ENCODE measurements at places on chromosomes 16 and 17.

DNA sequence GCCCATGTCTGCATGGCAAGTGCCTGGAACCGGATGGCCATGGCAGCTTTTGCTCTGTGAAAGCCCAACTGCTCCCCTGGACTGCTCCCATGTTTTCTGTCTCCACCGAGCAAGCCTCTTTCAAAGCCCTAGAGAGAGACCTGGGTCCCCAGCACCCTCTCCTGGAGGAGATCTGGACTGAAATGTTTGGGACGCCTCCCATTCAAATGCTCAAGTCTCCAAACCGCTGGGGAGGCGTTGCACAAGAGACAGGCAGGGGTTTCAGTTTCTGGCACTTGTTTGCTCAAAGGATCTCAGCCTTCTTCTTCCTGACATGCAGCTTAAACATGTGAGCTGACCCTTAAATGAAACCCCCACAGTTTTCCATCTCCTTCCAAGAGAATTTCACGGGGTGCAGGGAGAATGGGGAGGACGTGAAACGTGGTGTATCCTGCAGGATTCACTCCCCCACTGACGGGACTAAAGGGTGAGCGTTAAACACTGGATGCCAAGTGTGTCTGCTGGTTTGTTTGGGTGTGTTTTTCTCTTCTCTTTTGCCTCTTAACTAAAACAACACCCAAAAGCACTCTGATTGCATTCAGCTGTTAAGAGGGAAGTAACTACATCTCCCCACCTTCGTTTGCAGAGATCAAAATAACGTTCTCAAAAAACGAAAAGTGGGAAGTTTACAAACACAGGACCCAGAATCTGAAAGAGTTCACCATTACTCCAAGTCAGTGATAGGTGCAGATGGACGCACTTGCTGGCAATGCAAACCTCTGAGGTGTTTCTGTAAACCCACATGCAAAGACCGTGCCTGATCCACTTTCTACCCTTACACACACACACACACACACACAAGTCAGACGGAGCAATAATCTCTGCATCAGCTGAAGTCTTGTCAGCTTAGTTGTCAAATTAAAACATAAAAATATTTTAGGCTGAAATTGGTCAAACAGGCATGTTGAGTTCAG is 256.9 kb downstream of the C16orf95 start:
- no peak for DNase-seq

GRCh38 chr16:74071996-74072535 is 224.5 kb upstream of the PSMD7 start:
- DNase-seq: no peak

- DNase-seq: no peak
Measured at GRCh38 chr17:12104831-12105230, 84.2 kb downstream of the MAP2K4 start.

GRCh38 chr16:22684574-22685458 is 129.1 kb upstream of the HS3ST2 start:
- no peak for DNase-seq

DNA sequence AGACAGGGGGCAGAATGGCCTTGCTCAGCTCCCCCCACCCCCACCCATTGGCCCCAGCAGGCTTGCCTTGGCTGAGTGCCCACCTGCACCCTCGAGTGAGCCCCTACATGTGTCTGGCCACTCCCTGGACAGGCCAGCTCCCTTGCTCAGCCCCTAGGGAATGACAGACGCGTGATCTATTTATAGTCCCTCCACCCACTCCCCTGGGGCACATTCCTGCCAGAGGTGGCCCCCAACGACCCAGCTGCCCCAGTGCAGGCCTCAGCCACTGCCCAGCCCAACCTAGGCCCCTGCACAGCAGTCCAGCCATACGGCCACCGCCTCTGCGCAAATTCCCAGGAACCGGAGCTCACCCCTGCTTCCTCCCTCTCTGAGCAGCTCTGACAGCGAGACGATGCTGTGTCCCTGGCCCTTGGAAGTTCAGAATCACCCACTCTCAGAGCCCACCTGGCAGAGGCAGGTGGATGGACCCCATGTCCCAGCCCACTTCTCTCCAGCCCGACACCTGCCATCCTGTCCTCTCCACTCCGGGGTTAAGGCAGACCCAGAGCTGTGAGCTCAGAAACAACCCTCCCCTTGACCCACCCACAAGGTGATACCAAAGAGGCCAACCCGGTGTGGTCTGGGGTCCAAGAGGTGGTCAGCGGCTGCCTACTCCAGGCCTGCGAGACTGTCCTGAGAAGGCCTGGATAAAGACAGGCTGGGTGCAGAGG is 11.5 kb upstream of the P2RX1 start:
- DNase-seq: no peak

DNA sequence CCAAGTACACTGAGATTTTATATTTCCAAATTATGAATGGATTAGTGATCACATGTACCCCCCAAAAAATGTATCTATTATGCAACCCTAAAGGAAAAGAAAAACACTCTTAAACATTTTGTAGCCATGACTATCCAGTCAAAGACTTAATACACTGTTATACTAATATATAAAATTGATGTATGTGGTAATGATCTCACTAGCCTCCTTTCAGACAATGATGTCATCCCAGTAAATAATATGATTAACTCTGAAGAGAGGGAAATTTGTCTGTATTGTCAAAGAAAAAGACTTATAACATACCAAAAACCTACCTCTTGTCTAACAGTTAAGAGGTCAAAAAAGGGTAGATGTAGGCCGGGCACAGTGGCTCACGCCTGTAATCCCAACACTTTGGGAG is 80.7 kb downstream of the USP32 start:
- no peak for DNase-seq

DNA sequence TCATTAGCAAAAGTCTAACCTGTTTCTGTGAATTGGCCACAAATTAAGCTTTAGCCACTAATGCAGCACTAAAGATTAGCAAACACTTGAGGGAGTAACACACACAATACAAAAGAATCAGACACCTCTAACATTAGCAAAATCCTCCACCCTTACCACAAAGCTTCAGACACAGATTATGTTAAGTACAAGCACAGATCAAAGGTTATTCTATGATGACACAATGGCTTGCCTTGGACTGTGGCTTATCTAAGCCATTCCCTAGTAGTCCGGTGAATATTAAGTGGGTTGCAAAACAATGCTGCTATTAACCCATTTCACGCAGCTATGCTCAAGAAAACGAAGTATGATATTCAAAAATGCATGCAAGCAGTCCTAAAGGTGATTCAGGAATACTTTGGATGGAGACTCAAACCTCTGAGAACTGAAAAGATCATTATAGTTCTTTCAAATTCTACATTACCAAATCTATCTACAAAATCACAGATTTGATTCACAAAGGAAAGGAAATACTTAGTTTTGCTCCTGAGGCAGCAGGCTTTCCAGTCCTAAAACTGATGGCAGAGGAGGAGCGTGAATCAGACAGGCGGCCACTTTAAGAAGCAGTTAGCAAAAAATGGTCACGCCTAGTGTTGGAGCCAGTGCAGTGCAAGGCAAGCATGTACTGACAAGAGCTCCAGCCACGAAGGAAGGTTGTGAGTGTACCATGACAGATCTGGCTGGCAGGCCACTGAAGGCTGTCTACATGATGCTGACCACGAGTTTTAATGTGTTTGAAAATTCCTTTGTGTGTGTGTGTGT is 67.2 kb downstream of the PARN start:
- no peak for DNase-seq

GRCh38 chr16:28538733-28539596 is at the start of gene NUPR1:
Gene NUPR1 (minus strand): TSS chr16:28538974. CDS start chr16:28538907, 67 bp downstream.
- no peak for DNase-seq

- no peak for DNase-seq
Measured at GRCh38 chr16:69260019-69260418, 51.1 kb upstream of the VPS4A start.

- no peak for DNase-seq
Measured at GRCh38 chr17:37766971-37767370, 22.1 kb upstream of the HNF1B start.

DNA sequence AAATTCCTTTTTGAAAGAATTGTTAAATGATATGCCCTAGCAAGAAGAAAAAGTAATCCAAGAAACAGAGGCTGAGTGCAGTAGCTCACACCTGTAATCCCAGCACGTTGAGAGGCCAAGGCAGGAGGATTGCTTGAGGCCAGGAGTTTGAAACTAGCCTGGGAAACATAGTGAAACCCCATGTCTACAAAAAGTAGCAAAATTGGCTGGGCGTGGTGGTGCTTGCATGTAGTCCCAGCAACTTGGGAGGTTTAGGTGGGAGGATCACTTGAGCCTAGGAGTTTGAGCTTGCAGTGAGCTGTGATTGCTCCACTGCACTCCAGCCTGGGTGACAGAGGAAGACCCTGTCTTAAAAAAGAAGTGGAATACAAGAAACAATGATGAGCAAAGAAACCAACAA is 56.1 kb downstream of the NT5M start:
- no peak for DNase-seq

DNA sequence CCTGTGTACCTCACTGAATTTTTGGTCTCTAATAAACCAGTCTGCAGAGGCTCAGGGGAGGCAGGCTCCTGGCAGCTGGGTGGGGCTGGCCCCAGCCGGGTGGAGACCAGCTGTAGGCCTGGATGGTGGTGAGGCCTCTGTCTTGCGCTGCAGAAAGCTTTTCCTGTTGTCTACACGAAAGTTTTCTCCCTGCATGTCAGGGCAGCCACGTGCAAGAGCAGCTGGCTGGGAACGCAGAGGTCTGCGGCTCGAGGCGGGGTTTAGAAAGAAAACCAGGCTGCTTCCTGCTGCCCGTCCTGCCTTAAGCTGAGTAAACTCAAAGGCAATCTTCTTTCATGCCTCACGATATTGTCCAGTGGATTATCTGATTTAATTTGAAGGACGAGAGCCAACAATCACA is 2.4 kb downstream of the SERPINF1 start:
- DNase-seq: no peak

DNA sequence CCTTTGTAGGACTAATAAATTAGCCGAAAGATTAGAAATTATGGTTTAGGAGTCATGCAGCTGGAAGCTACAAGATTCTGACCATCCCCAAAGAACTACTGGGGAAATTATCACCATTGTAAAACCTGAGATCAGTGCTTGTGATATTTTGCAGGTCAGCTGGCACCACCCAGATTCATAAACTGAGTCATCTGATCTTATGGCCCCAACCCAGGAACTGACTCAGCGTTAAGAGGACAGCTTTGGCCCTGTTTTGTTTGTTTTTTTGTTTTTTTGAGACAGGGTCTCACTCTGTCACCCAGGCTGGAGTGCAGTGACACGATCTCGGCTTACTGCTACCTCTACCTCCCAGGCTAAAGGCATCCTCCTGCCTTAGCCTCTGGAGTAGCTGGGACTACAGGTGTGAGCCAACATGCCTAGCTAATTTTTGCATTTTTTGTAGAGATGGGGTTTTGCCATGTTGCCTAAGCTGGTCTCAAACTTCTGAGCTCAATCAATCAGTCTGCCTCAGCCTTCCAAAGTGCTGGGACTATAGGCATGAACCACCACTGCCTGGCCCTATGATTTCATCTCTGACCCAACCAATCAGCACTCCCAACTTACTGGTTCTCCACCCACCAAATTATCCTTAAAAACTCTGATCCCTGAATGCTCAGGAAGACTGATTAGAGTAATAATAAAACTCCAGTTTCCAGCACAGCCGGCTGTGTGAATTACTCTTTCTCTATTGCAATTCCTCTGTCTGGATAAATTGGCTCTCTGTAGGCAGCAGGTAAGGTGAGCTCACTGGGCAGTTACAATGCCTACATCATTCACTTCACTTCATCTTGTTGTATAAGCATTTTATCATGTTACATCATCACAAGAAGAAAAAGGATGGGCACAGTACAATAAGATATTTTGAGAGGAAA is 79.4 kb upstream of the KSR1 start:
- DNase-seq: peak; percentile 23

- no peak for DNase-seq
Measured at GRCh38 chr17:77019893-77020379, 120.8 kb upstream of the SEC14L1 start.

GRCh38 chr16:90057738-90058173 is 19.4 kb downstream of the PRDM7 start:
- DNase-seq: peak; percentile 28

GRCh38 chr16:77416939-77417480 is 17.8 kb downstream of the ADAMTS18 start:
- DNase-seq: no peak

DNA sequence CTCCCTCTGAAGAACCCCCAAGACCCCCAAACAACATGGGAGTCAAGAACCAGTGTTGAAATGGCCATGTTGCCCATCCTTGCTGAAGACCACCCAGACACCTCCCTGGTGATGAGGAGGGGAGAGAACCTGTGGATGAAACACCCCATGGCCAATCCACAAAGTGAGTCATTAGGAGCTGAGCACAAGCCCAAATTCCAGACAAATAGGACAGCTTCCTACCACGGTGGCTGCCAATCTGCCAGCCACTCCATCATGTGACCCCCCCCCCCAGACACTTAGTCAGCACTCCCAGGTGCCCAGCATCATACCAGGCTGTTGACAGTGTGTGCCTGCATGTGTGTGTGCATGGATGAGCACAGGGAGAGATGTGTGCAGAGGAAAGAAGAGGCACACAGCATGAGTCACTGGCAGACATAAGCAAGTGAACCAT is 26.4 kb upstream of the RPL38 start:
- DNase-seq: no peak

- DNase-seq: no peak
Measured at GRCh38 chr17:77410470-77410869, 269.7 kb downstream of the SEC14L1 start.

DNA sequence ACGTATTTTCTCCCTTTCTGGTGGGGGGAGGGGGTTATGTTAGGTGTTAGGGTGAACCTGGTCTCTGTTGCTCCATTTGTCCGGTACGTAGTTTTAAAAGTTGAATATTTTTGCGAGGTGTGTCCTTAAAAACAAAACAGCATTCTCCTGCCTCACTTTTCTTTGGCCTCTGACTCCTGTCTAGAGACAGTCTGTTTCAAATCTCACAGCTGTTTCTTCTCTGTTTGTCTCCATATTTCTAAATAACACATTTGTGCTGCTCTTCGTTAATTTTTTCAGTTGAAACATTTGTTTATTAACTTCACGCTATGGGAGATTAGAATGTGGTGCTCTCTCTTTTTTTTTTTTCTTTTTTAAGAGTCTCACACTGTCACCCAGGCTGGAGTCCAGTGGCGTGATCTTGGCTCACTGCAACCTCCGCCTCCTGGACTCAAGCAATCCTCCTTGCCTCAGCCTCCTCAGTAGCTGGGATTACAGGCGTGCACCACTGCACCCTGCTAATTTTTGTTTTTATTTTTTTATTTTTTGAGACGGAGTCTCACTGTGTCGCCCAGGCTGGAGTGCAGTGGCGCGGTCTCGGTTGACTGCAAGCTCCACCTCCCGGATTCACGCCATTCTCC is 31.7 kb downstream of the RPA1 start:
- DNase-seq: no peak

DNA sequence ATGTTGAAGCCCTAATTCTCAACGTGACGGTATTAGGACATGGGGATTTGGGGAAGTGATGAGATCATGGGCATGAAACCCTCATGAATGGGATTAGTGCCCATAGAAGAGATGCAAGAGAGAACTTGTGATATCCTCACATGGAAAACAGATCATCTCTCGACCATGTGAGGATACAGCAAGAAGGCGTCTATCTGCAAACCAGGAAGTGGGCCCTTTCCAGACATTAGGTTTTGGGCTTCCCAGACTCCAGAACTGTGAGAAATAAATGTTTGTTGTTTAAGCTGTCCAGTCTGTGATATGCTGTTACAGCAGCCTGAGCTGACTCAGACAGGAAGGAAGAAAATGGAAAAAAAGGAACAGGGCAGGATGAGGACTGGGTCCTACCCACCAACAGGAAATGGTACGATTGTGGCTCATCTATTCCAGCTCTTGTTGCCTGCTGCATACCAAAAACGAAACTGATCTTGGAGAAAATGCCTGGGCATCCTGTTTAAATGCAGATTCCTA is 21.9 kb upstream of the SSTR2 start:
- DNase-seq: no peak

- peak; percentile 41 for DNase-seq
Measured at GRCh38 chr16:57519796-57520360, 16.5 kb downstream of the CCDC102A start.
